ENCODE measurements at places on chromosomes 5 and 9. TPM values are rescaled to one million over a fixed set of nuclear protein-coding genes. Genes with fewer than 3 reads are reported as not detected.

- H3K27me3 ChIP-seq = no peaks in the 10 kb centered on the region
- no peaks in the 10 kb centered on the region for H3K4me1 ChIP-seq
- no peak for DNase-seq
- no peaks in the 10 kb centered on the region for H3K36me3 ChIP-seq
- no peak overlapping the region for H3K4me3 ChIP-seq
Observed at GRCh38 chr5:112641515-112642110, 96.1 kb upstream of the APC start.

The NIM1K gene
- total RNA-seq = 0.15 TPM

GRCh38 chr9:82880336-82881050 lies 182.4 kb downstream of the RASEF start:
- H3K27ac ChIP-seq = no peak overlapping the region
- no peak overlapping the region for H3K4me3 ChIP-seq
- H3K4me1 ChIP-seq = peaks cover 6% of the 10 kb centered on the region
- peaks cover 1% of the 10 kb centered on the region for H3K27me3 ChIP-seq
- no peak for DNase-seq
- no peaks in the 10 kb centered on the region for H3K36me3 ChIP-seq

DNA sequence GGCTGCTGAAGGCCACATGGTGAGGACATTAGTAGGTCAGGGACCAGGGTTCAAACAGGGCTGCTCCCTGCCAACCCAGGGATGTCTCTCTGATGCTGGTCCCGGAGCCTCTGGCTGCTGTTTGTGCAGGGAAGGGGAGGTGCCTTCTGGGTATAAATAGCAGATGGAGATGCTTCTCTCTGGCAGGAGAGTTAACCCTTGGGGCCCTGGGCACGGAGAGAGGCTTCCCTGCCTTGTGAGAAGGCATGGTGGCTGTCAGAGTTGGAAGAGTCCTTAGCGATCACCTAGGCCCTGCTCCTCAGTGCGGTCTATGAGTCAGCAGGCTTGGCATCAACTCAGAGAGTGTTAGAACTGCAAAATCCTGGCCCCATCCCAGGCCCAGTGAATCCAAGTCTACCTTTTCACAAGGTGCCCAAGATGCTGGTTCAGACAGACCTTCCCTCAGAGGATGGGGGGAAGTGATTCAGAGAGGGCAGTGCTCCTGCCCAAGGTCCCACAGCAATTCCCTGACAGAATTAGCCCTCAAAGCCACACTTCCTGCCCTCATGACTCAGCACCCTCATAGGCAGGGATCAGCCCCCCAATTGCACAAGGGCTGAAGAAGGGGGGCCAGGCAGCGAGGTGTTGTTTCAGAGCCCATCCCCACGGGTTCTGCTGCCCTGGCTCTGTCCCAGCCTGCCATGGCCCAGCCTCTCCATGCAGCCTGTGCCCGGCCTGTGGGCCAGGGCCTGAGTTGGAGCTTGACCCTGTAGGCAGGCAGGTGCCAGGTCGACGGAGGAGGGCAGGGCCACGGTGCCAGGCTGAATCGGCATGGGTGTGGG lies 25.6 kb downstream of the CAMK2A start:
- H3K4me1 ChIP-seq = no peaks in the 10 kb centered on the region
- no peak for DNase-seq
- H3K27me3 ChIP-seq = peaks cover 5% of the 10 kb centered on the region
- H3K4me3 ChIP-seq = no peak overlapping the region
- H3K27ac ChIP-seq = no peak overlapping the region

DNA sequence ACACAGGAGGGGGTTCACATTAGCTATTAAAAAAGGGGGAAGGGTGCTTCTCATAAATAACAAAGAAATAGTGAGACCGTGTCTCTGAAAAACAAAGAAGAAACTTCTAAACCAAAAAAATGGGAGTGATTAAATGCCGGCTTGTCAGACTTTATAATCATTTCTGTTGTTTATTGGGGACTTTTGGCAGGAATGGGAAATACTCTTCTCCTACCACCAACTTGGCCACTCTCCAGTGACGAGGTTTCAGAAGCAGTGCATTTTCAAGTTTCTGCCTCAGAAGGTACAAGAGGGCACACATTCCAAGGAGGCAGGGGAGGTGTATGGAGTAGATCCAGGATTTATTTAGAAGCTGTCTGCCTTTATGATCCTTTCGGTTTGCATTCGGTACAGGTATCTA lies 46.2 kb downstream of the LIX1 start:
- no peaks in the 10 kb centered on the region for H3K36me3 ChIP-seq
- H3K27me3 ChIP-seq = no peaks in the 10 kb centered on the region
- H3K4me1 ChIP-seq = peaks cover 4% of the 10 kb centered on the region
- H3K4me3 ChIP-seq = no peak overlapping the region

DNA sequence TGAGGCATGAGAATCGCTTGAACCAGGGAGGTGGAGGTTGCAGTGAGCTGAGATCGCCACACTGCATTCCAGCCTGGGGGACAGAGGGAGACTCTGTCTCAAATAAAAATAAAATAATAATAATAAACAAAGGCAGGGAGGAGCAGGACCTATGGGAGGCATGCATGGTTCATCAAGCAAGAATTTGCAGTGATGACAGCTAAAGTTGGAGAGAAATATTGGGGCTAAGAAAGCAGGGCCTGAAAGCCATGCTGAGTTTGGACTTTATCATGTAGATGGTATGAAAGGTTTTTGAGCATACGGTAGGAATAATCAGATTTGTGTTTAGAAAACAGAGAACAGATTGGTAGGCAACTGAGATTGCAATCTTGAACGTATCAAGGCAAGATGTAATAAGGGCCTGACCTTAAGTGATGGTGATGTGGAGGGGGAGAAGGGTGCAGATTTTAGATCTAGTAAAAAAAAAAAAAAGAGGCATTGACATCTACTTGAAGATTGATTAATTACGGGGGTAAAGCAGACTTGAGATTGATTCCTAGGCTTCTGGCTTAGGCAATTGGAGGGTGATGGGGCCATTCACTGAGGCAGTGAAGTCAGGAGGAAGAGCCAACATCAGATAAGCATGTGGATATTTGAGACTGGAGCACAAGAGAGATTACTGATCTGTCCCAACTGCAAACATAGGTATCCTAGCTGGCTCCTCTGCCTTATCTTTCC lies 50.7 kb downstream of the CFAP95 start:
- no peaks in the 10 kb centered on the region for H3K27me3 ChIP-seq
- no peaks in the 10 kb centered on the region for H3K36me3 ChIP-seq
- no peak overlapping the region for H3K27ac ChIP-seq
- H3K4me3 ChIP-seq = no peak overlapping the region
- DNase-seq = no peak

The NEUROG1 gene
- not detected for total RNA-seq

The F2R gene
- 342 TPM for total RNA-seq

- no peak overlapping the region for H3K27ac ChIP-seq
- no peak for DNase-seq
- H3K36me3 ChIP-seq = no peaks in the 10 kb centered on the region
- no peaks in the 10 kb centered on the region for H3K27me3 ChIP-seq
- H3K4me1 ChIP-seq = no peaks in the 10 kb centered on the region
Observed at GRCh38 chr5:88952344-88952743, 69.4 kb upstream of the MEF2C start.

GRCh38 chr9:114555696-114556095 lies 31.9 kb upstream of the ATP6V1G1 start:
- no peak overlapping the region for H3K27ac ChIP-seq
- DNase-seq = no peak
- no peak overlapping the region for H3K4me3 ChIP-seq
- H3K4me1 ChIP-seq = no peaks in the 10 kb centered on the region
- H3K27me3 ChIP-seq = peaks cover 2% of the 10 kb centered on the region

DNA sequence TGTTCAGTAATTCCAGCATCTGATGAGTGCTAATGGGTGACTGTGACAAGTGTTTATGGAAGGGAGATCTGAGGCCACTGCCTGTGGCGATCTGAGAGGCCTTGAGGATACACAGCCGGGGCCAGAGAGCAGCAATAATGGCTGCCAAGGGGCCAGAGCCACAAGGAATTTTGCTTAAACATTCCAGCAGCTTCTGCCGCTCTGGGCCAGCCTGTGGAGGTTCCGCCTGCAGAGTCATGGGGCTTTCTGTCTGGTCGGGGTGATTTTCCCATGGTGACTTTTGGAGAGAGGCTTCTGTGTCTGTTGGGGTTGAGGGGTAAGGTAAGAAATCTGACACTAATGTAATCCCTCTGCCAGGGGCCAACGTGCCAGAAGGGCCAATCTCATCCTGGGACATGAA lies 353.5 kb downstream of the ADAMTS6 start:
- H3K4me1 ChIP-seq = no peaks in the 10 kb centered on the region
- H3K27me3 ChIP-seq = no peaks in the 10 kb centered on the region
- no peak overlapping the region for H3K27ac ChIP-seq
- H3K4me3 ChIP-seq = no peak overlapping the region

DNA sequence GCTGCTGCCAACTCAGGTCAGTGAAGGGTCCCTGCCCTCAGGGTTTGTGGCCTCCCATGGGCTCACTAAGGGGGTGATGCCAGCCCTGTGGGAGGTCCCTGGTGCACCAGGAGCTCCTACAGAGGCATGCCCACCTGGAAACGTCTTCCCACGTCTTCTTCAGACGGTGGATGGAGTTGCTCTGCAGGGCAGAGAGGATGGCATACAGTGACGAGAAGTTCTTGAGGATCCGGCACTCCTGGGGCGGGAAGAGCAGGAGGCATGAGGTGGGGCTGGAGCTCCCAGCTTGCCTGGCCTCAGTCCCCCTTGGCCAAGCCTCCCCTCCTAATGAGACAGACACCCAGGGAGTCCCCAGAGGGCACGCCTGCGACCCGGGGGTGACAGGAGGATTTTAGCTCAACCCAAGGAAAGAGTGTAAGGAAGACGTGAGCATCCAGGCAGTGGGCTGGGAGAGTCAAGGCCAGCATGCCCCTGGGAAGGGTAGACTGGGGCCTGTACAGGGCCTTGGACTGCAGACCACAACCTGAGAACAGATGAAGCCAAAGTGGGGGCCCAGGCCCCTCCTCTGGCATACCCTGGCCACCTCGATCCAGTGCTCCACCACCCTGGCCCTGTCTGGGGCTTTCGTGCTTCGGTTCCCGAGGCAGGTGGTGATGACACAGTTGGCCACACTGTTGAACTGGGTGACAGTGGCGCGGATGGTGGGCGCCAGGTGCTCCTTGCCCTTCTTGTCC lies 14.4 kb downstream of the RALGDS start:
- DNase-seq = no peak
- peaks cover 25% of the 10 kb centered on the region for H3K36me3 ChIP-seq
- no peak overlapping the region for H3K4me3 ChIP-seq
- H3K27ac ChIP-seq = no peak overlapping the region
- H3K4me1 ChIP-seq = no peaks in the 10 kb centered on the region

- no peaks in the 10 kb centered on the region for H3K36me3 ChIP-seq
- no peak overlapping the region for H3K4me3 ChIP-seq
- no peak overlapping the region for H3K27ac ChIP-seq
Observed at GRCh38 chr5:67511911-67512310, 315.3 kb upstream of the CD180 start.

DNA sequence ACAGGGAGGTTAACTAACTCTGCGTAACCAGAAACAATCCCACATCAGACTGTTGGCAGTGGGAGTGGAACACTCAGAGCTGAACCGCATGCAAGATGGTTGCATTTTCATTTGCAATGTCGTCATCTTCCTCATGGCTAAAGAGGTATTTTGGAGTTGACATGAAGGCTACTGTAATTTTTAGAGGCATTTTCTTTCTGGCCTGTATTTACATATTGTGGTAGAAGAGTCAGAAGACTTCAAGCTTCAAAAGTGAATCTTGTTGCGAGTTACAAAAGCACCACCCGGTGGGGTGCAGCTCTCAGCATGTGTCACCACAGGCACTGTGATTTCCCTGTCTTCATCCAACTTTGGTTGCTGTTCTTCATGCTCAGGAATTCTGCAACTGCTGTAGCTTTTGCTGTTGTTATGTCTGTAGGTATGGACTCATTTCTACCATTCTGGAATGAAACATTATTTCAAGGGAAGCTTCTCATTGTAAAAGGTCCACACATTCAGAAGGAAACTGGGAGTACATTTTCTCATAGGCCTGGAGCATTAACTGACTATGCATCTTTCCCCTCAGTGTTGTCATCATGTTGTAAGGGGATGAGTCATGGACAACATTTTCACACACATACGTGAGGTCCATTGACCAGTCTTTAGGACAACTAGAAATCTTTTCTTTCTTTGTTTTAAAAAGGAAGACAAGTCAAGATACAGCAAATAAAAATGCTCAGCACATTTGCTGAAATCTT lies 35.4 kb upstream of the GDNF start:
- H3K36me3 ChIP-seq = peaks cover 5% of the 10 kb centered on the region
- H3K27me3 ChIP-seq = no peaks in the 10 kb centered on the region
- no peak overlapping the region for H3K4me3 ChIP-seq
- H3K27ac ChIP-seq = no peak overlapping the region
- DNase-seq = no peak

The CATSPER3 gene
- 0.33 TPM for total RNA-seq

- H3K27ac ChIP-seq = no peak overlapping the region
- no peaks in the 10 kb centered on the region for H3K36me3 ChIP-seq
- DNase-seq = no peak
- H3K4me3 ChIP-seq = no peak overlapping the region
- H3K4me1 ChIP-seq = no peaks in the 10 kb centered on the region
Observed at GRCh38 chr9:33651125-33651524, 127.1 kb downstream of the ANKRD18B start.

DNA sequence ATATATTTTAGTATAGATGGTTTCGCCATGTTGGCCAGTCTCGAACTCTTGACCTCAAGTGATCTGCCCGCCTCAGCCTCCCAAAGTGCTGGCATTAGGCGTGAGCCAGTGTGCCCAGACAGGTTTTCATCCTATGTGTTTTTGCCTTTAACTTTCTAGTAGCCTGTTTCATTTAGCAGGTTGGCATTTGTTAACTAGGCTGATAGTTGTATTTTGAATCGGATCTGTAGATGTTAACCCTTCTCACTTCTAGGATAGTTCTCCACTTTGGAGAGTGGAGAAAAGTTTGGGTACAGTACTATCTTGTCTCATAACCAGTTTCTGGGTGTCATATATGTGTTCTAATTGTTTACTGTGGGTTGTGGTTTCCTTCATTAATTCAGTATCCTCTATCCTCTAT lies 7.3 kb upstream of the FGF18 start:
- no peaks in the 10 kb centered on the region for H3K27me3 ChIP-seq
- no peak overlapping the region for H3K27ac ChIP-seq
- no peak overlapping the region for H3K4me3 ChIP-seq
- no peaks in the 10 kb centered on the region for H3K4me1 ChIP-seq

GRCh38 chr9:124762633-124763032 lies 8.5 kb downstream of the NR6A1 start:
- H3K27me3 ChIP-seq = peaks cover 4% of the 10 kb centered on the region
- no peak overlapping the region for H3K4me3 ChIP-seq
- peak overlapping the region; percentile 19 for H3K27ac ChIP-seq
- no peak for DNase-seq
- peaks cover 68% of the 10 kb centered on the region for H3K4me1 ChIP-seq

- no peak for DNase-seq
- H3K4me1 ChIP-seq = peaks cover 54% of the 10 kb centered on the region
- H3K4me3 ChIP-seq = no peak overlapping the region
- peaks cover 20% of the 10 kb centered on the region for H3K27me3 ChIP-seq
- H3K36me3 ChIP-seq = peaks cover 9% of the 10 kb centered on the region
Observed at GRCh38 chr5:170108266-170108785, 2.6 kb downstream of the FOXI1 start.

Data from endothelial cell (in vitro differentiated cells).